ENCODE measurements at places on chromosomes 6 and 20.

DNA sequence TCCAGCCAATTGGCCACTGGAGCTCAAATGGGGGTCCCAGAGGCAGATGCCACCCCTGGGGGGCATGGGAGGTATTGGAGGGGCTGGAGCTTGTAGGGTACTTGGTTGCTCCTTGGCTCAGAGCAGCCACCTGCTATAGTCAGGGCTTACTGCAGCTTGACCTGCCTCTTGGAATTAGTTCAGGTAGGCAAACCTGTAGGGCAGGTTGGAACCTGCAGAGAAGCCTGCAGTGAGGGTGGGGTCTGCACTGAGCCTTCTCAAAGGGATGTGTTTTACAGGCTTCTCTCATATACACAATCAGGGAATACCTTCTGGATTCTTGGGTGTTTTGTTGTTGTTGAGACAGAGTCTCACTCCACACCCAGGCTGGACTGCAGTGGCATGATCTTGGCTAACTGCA, 94.2 kb upstream of the MYL9 start:
- no peak for DNase-seq

DNA sequence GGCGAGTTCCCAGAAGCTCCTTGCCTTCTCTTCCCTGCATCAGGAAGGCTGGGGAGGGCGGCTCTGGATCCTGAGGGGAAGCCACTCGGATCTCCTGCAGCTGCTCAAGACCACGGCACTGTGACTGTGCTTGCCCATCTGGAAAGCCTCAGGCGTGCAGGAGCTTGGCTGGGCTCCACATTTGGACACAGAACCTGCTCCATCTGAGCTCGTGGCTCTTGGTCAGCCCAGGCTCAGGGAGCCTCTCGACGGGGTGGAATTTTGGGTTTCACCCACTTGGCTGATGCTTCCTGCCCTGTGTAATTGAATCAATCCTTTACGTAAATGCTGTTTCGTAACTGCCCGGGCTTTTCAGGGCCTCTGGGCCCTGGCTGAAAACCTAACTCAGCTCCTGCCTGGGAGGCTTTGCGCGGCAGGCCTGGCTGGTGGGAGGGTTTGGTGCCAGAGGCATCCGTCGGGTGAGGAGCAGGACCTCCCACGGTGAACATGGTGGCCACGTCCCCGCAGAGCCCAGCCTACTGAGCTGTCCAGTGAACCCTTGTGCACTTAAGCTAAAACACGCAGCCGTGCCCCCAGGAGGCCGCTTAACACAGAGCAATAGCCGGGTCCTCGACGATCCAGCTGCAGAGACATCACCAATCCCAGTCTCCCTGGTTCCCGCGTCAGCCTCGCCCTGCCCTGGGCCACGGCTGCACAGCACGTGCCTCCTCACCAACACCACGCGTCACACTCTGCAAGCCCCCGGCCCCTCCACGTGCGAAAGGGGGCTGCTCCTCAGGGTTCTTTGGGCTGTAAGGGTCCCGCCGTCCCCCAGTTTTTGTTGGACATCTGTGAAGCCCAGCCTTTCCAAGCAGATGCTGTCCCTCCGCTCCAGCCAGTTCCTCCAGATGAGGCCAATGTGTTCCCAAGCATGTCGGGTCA, 241.0 kb downstream of the DLL1 start:
- DNase-seq = no peak

DNA sequence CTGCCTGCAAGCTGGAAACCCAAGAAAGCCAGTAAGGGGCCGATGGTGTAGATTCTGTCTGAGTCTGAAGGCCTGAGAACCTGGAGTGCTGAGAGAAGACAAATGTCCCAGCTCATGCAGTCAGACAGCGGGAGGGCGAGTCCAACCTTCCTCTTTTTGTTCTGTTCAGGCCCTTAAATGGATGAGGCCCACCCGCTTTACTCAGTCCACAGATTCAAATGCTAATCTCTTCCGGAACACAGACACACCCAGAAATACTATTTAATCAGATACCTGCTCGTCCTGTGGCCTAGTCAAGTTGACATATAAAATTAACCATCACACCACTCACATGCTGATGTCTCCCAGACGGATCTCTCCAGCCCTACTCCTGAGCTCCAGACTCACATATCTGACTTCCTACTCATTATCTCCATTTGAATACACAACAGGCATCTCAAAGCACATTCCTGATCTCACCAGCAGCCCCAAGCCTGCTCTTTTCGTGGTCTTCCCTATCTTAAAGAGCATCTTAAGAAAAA, 26.7 kb upstream of the SRC start:
- DNase-seq = no peak

DNA sequence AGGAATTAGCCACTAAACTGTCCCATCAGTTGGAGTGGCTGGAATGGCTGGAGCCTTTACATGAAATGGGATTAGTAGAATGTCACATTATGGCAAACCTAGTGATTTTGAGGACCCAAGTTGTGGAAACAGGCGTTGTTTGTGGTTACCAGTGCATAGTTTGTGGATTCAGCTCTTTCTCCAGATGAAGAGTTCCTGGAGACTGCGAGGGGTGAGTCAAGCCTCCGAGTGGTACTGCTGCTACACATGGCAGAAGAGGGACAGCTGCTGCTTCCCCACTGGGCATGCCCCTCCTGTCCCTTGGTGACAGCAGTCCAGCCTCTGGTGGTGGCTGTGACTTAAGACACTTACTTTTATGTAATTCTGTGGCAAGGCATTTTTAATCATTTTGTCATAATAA, 94.2 kb upstream of the SCP2D1 start:
- no peak for DNase-seq

- DNase-seq = no peak
Observed at GRCh38 chr6:111087871-111088667, 766 bp downstream of the SLC16A10 start.

- DNase-seq = no peak
Observed at GRCh38 chr20:58822149-58822548, 28.6 kb downstream of the GNAS-AS1 start.

GRCh38 chr6:85460921-85461797, 11.3 kb downstream of the NT5E start:
- no peak for DNase-seq

DNA sequence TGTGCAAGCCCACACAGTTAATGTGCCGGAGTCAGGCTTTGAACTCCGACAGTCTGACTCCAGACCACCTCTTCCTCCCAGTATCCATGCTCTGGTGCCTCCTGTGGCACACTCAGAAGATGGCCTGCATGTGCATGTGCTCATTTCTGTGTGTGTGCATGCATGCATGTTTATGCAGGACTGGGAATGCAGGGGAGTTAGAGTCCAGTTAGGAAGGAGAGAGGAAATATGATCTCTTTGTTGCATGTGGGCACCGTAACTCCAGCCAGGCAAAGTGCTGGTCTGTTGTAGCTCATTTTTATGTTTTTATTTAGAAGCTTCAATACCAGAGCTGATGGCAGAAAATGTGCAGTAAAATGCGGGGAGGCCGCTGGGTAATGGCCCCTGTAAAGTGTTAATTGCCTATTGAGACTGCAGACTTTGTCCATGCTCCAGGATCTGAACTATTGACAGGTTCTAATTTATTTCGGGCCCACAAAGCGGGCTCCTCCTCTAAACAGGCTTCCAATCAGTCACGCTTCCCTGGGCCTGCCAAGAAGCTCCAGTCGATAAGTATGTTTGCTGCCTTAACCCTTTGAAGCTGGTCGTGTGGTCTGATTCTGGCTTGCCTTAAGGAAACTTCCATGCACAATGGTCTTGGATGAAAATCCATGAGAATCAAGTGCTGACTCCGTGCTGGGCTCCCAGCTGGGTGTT, 248.3 kb downstream of the DHX35 start:
- DNase-seq = no peak

DNA sequence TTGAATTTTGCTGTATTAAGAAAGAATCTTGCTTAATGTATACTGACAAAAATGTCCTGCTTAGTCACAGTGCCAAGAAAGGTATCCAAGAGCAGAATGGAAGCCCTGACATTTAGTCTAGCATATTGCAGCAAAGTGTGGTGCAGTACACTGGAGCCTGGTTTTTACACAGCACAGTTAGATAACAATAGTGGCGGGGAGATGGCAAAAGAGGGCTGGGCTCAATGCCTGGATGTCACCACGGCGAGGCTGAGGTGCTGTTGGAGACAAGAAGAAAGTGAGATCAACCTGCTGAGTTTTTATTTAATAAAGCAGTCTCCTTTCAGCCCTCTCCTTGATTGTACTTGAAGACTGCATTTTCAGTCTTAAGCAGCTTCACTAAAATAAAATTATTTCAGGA, 426.0 kb downstream of the LMBRD1 start:
- no peak for DNase-seq

- DNase-seq = no peak
Observed at GRCh38 chr6:95790787-95791186, 213.5 kb downstream of the MANEA start.

GRCh38 chr20:59993736-59994430, 35.7 kb downstream of the CDH26 start:
- DNase-seq = no peak
